ENCODE measurements at places on chromosomes 13 and 19. TPM values are rescaled to one million over a fixed set of nuclear protein-coding genes. Genes with fewer than 3 reads are reported as not detected.

PSG2 gene
- not detected for total RNA-seq

ACP7 gene
- total RNA-seq, result 0.03 TPM

PRTN3 gene
- total RNA-seq, result 0.24 TPM

IL4I1 gene
- total RNA-seq, result 0.53 TPM

DIAPH3 gene
- total RNA-seq, result 6.7 TPM

KLK13 gene
- not detected for total RNA-seq

JAK3 gene
- 0.32 TPM for total RNA-seq

LGALS7B gene
- 0.27 TPM for total RNA-seq

IZUMO1 gene
- not detected for total RNA-seq

FUT3 gene
- not detected for total RNA-seq

FAM216B gene
- not detected for total RNA-seq

LMTK3 gene
- total RNA-seq, result 4.9 TPM

Measured in A549 treated with dexamethasone at 1 μM for 4 hours (cell line).